ENCODE measurements at places on chromosomes 12 and 14.
A peak's percentile ranks its signal among the peaks of the same experiment; 100 is the strongest.

DNA sequence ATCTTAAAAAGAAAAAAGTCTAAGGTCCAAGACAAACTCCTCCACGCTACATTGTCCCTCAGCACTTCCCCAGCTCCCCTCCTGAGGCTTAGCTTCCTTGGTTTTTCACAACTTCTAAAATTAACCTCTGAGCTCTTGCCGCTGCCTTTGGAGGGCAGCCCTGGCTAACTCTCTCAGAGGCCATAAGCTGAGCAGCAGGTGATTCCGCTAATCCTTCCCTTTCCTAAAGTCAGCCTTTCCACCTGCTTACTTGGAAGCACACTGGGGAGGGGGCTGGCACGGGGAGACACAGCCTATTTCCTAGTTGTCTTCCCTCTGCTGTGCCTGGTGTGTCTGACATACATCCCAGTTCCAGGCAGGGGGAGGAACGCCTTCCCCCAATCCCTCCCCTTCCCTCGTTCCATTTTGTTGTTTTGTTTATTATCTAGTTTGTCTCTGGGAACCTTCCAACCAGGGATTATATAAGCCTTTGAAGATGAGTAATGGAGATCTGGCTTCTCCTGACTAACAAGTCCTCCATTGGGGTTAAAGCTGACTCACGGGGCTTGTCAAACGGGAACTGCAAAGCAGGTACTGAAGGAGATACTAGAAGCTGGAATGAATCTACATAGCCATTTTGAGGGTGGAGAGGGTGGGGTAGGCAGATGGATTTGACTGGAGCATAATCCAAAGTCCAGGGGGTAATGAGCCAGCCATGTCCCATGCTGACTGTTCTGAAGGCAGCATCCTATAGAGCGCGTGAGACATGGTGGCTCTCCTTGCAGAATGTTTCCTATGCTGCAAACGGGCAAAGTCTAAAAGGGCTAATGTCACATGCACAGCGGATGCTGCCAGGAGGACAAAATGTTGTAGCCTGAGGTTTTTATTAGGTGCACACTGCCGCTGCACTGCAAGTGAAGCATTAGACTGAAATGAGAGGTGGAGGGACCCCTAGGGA, 230.8 kb downstream of the FOXN3 start:
- no peak for DNase-seq

DNA sequence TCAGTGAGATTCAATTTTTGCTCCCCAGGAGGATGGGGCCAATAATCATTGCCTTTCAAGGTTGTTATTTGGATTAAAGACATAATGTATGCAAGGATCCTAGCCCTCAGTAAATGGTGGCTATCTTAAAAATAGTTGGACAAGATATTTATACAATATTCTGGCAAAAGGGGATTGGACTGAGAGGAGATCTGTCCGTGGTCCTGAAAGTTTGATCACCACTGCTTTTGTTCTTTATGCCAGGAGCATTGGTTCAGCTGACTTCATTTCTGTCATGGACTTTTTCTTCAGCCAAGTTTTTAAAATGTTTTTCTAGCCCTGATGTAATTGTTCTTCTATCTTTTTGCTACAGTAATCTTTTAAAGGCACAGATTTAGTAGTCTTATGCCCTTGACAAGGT, 70.2 kb upstream of the TCL1A start:
- peak; percentile 27 for DNase-seq

DNA sequence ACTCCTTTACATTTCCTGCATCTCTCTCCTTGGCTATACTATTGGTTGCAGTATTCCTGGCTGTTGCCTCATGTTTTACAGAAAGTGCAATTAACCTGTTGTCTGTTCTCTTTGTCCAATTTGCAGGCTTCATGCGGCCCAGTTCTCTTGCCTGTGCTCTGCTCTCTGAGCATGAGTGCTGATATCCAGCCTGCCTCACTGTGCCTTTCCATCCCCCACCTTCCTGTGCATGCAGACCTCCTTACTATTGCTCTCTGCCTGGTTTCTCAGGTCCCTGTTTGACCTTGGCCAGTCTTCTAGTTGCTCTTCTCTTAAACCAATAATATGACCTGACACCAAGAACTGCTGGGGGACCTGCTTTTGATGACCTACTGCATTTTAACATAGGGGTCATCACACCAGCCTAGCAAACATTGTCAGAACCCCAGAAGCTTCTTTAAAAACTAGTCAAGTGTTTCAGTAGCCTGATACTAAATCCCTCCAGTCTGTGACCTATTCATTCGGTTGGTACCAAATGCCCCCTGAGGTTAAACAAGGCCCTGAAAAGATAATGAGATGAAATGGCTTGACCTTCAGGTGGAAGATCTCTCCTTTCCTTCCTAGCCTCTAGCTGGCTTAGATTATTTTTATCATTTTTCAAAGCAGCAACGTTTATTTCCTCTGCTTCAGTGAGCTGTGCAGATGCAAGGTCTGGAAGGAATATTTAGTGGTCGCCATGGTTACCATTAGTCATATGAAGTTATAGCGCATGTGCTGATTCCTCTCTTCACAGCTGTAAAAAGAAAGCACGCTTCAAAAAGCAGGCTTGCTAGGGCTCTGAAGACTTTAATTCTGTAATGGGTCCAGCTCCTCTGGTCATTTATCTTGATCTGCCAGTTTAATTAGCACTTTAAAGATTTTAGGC, 216.5 kb downstream of the PHLDA1 start:
- peak; percentile 95 for DNase-seq

DNA sequence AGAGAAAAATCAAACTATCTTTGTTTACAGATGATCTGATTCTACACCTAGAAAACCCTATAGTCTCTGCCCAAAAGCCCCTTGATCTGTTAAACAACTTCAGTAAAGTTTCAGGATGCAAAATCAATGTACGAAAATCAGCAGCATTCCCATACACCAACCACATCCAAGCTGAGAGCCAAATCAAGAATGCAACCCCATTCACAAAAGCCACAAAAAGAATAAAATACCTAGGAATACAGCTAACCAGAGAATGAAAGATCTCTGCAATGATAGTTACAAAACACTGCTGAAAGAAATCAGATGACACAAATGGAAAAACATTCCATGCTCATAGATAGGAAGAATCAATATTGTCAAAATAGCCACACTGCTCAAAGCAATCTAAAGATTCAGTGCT, 265.7 kb downstream of the AEBP2 start:
- DNase-seq: no peak

- no peak for DNase-seq
These were observed 73.2 kb upstream of the EGLN3 start for GRCh38 chr14:34023824-34024767.

- no peak for DNase-seq
These were observed 253.7 kb upstream of the HMGA2 start for GRCh38 chr12:65570451-65571130.

- peak; percentile 48 for DNase-seq
These were observed 38.1 kb downstream of the BBS10 start for GRCh38 chr12:76310110-76310509.

DNA sequence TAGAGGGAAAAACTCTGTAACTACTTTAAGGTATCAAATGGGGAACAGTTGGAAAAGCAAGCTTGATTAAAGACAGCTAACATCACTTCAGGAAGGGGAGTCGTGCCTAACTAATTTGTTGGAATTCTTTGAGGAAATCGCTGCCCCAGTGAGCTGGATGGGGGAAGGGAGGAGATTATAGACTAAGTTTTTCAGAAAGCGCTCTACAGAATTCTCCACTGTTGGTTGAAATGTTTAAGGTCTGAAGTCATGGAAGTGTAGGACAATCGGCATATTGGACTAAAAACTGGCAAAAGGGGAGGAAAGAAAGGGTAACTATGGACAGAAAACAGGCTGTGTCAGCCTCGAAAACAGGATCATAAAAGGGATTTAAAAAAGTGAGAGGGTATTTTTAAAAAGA, 229.9 kb upstream of the HMGA2 start:
- DNase-seq: no peak
